RCC 7860 (cell line): ENCODE measurements at places on chromosomes 3 and 15.

DNA sequence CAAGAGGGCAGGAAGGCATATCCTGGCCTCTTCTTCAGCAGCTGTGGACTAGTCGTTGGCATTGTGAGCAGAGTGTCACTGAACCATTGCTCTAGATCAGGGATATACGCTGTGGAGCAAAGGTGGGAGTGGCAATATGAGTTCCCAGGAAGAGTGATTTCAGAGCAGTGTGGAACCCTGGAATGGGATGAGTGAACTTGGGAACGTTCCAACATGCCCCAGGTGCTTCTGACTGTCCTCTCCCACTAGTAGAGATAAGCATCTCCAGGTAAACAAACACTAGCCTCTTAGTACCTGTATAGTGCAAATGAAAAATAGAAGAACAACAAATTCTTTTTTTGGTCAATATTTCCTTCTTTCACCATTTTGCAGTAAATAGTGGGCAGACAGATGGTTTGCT, 123.6 kb upstream of the VEPH1 start:
- DNase-seq, result no peak

- DNase-seq, result peak; percentile 11
Observed at GRCh38 chr15:64009798-64010261, 36.5 kb downstream of the DAPK2 start.

GRCh38 chr3:51962854-51963530, 4.3 kb downstream of the PCBP4 start:
- DNase-seq, result no peak

GRCh38 chr3:63228677-63229076, 49.4 kb upstream of the SYNPR start:
- DNase-seq, result peak; percentile 8

DNA sequence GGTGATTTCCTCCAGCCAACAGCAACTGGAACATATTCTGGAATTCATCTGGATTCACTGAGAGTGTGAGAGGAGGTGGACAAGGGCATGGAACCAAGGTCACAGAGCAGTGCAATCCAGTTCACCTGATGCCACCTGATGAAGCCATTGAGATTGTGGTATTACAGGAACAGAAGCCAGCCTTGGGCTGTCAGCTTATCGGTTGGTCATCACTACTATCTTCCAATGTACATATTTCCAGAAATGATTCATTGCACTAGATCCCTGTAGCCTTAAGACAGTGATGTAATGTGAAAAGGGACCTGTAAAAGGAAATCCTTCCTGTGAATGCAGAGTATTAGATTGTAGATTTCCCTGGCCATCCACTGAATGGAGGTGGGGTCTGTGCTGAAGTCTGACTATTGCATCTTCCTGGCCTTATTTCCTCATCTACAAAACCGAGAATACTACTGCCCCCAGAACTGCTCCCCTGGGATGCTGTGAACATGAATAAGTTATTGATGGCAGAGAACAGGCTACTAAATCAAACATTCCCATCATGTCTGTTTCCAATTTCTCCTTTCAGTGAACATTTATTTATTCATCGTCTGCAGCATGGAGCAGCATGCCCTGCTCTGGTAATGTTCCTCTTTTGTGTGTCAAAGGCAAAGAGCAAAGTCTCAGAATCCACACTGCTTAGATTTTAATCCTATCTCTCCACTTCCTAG, 47.4 kb upstream of the TPM1 start:
- peak; percentile 69 for DNase-seq

DNA sequence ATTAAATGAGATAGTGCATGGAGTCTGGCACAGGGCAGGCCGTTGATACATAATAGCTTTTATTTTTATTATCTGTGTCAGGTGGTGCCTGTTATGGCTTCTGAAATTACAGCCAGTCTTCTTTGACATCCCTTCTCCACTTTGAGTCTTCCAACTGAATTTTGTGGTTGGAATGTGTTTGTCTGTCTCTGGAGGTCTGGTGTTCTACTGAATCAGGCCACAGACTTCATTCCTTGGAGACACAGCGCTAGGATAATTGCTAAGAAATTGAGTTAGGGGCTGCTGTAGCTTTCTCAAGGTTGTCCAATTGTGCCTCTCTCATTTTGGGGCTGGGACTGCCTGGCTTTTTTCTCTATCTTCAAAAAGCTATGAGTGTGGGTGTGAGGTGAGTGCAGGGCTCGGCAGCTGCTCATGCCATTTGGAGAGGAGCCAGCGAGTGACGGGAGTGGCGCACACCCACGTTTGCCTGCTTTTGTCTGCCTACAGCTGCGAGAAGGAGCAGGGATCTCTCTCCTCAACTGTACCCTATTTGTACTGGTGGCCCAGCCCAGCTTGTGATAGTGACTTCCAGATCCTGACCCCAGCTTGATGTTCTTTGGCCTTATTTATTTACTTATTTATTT, 49.8 kb upstream of the SYN2 start:
- DNase-seq, result no peak

GRCh38 chr3:71087143-71088018, 496.1 kb downstream of the FOXP1 start:
- no peak for DNase-seq

- no peak for DNase-seq
Observed at GRCh38 chr3:40309925-40310695, 603 bp downstream of the EIF1B start.

DNA sequence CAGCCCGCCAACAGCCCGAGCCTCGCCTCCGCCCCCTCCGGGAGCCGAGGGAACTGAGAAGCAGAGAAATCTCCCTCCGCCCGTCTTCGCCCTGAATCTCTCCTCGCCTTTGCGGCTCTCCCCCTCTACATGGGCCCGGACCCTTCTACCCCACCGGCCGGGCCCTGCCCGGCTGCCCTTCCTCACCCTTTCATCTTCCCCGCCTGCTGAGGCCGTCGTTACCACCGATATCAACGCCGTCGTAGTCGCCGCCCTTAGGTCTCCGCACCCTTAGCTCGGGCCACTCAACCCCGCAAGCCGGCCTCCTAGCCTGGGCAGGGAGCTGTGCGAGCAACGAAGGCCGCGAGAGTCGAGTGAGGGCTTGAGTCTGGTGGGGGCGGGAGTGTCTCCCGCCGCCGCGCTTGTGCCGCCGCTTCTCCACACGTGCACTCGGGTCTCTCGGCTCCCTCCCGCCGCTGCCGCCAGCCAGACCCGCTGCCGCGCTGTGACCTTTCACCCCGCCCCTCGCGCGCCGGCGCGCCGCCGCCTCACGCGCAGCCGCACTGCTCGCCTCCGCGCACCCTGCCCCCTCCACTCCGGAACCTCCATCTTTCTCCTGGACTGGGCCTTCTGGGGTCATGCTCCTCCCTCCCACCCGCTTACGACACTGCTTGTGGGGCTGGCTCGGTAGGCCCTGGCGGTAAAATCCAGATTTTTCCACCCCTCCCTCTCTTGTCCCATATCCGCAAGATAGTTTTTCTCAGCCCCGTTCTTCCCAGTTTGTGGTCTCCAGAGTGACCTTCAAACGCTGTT, at the start of gene NAA50:
Gene NAA50, minus strand, starts transcription at position 494 of the 792 bp plus-strand sequence. Its CDS starts 300 bp downstream, at position 194.
- DNase-seq, result peak; percentile 84

DNA sequence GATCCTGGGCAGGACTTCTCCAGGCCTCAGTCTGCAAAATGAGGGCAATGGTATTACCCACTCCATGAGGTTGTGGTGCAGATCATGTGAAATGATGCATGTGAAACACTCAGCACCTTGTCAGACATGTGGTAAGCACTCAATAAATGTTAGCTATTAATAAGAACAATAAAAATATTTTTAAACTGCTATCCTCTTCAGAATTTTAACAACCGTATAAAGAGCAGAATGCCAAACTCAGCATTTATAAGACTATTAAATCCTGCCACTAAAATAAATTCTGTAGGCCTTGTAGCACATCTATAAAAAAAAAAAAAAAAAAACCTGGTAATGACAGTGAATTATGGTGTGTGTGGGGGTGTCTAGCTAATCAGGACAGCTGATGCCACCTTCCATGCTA, 213.9 kb upstream of the UMPS start:
- DNase-seq, result no peak

- DNase-seq, result no peak
Observed at GRCh38 chr3:169448501-169448900, 215.0 kb downstream of the MECOM start.

DNA sequence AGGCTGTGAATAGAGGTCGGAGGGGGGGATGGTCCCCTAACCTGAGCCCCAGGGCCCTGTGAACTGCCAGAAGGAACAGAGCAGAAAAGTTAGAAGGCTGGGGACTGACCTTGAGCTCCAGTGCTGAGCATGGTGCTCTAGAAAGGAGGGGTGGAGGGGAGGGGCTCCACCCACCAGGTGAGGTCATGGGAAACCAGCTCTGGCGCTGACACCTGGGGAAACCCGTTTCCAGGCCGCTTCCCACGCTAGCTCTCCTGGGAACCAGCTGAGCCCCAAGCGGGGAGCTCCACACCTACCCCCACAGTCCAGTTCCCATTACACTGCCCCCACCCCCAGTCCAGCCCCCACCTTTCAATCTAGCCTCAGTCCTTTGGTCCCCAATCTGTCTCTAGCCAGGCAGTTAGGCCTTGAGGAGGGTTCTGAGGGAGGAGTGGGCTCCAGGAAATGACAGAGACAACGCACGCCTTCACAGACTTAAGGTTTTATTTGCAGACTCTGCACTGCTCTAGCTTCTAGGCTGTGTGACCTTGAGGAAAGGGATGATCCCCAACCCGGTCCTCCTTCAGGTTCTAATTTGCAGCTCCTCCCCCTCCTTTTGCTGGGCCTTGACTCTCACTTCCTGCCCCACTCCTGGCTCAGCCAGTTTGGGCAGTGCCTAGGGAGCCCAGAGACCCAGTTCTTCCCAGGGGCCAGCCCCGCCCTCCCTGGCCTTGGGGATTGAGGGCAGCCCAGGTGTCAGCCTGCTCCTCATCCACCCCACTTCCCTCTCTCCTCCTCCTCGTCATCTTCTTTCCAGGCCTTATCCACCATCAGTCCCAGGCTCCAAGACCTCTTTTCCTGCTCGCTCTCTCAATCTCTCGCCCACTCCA, 2.1 kb downstream of the RHOV start:
- DNase-seq, result no peak

GRCh38 chr3:141389703-141390102, 21.4 kb downstream of the ZBTB38 start:
- no peak for DNase-seq

GRCh38 chr15:68658151-68658550, 79.4 kb downstream of the CORO2B start:
- DNase-seq, result no peak

GRCh38 chr3:38521391-38521987, 25.3 kb downstream of the EXOG start:
- peak; percentile 24 for DNase-seq

DNA sequence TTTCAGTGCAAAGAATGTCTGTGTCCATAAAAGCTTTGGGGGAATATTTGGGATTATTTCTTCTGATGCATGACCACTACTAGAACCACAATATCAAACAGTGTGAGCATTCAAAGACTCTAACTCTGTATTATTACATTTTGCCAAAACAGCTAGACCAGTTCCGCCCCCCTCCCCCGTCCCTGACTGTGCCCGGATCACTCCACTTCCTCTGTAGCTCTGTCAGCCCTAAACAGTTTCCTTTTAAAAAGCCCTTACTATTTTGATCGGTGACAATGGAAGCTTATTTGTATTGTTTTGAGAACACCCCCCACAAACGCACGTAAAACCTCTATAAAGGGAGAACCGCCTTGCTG, 36.6 kb upstream of the EPHB3 start:
- no peak for DNase-seq

GRCh38 chr3:59936472-59936871, 886.6 kb upstream of the CFAP20DC start:
- DNase-seq, result no peak

- DNase-seq, result no peak
Observed at GRCh38 chr3:133859381-133860234, 36.1 kb downstream of the RAB6B start.

DNA sequence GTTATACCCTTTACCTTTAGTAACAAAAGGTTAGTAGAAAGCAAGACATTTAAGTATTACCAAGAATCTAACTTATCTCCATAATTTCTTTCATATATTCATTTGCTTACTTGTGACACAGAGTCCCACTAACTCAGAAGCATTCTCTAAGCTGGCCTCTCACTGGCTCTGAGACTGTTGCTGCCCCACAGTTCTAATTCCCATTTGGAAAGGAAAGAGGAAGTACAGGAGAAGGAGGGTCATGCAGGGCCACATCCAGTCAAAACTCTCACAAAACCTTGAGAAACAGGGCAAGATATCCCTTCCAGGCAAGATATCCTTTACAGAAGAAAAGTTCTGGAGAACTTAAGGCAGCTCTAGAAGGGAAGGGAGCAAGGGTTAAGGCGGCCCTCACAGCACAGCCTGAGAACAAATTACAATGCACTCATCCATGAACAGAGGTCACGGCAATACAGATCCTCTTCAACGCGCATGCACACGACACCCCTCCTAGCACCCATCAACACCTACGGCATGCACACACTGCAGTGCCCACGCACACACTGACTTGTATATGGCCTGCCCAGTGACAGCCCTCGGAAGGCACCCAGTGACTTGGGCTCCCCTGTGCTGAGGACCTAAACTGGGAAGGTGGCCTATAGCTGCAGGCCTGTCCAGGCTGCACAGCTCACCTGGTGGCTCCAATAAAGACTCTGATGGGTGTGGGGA, 13.0 kb upstream of the MYO5C start:
- DNase-seq, result no peak

DNA sequence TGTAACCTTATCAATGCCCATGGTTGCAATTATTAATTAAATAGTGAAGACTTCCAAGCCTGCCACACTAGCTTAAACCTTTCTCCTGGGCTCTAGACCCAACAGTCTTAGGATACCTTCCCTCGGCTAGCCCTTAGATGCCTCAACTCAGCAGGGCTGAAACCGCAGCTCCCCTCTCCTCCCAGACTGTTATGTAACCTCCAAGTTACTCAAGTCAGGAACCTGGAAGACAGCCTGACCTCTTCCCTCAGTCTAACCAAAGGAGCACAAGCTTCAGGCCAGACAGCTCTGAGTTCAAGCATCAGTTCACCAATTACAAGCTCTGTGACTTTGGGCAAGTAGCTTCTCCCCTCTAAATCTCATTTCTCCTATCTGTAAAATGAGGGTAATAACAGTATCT, 70.5 kb upstream of the HACD2 start:
- DNase-seq, result no peak

DNA sequence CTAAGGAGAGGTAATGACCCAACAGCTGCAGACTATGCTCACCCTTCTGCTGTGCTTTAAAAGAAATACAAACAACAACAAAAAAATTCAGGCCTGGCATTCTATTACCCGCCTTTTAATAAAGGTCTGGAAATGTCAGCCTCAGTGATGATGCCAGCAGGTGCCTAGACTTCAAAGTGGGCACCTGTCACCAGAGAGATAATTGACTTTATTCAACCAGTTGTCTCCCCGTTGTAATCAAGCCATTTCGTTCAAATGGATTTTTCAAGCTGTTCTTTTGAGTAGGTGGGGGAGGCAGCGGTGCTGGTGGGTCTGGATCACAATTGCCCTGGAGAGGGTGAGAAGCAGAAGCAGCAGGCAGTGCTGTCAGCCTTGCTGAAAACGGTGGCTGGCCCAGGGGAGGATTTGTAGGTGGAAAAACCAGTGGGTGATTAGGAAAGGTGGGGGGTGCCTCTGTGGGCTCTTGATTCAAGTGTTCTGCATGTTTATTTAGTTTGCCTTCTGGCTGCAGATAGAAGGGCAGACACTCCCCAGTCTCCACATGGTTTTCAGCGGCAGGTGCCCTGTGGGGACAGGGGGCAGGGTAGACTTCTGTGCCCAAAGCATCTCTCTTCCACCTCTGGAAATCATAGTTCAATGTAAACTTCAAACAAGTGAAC, 300.2 kb upstream of the SLCO3A1 start:
- DNase-seq, result no peak

- DNase-seq, result no peak
Observed at GRCh38 chr15:71082803-71083202, 32.5 kb upstream of the THSD4 start.

GRCh38 chr15:77518458-77518857, 97.8 kb downstream of the HMG20A start:
- DNase-seq, result no peak

GRCh38 chr3:100209948-100210771, 50.6 kb upstream of the TBC1D23 start:
- DNase-seq, result no peak
